CD4-positive, alpha-beta T cell treated with Interleukin-21 for 1 hour (primary cell): ENCODE measurements at places on chromosomes 7 and 10.

DNA sequence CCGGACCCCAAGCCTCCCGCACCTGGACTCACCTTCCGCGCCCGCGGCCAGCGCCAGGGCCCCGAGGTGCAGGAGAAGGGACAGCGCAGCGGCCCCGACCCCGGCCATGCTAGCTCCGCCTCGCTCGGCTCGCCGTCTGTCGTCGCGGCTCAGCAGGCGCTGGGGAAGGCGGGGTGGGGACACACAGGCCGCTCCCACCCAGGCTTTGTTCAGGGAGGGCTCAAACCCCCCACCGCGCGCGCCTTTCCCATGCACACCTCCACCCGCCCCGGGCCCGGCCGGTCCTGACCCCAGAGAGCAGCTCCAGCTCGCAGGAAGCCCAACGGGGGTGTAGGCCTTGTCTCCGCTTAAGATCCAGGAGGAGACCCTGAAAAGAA lies at the start of gene KCP:
KCP (minus strand) TSS at position 141 of the 377 bp plus-strand sequence; CDS start at position 108, 33 bp downstream.
- no peak for DNase-seq

- DNase-seq, result peak; percentile 55
Observed at GRCh38 chr7:152336754-152337368, 98.9 kb downstream of the KMT2C start.

DNA sequence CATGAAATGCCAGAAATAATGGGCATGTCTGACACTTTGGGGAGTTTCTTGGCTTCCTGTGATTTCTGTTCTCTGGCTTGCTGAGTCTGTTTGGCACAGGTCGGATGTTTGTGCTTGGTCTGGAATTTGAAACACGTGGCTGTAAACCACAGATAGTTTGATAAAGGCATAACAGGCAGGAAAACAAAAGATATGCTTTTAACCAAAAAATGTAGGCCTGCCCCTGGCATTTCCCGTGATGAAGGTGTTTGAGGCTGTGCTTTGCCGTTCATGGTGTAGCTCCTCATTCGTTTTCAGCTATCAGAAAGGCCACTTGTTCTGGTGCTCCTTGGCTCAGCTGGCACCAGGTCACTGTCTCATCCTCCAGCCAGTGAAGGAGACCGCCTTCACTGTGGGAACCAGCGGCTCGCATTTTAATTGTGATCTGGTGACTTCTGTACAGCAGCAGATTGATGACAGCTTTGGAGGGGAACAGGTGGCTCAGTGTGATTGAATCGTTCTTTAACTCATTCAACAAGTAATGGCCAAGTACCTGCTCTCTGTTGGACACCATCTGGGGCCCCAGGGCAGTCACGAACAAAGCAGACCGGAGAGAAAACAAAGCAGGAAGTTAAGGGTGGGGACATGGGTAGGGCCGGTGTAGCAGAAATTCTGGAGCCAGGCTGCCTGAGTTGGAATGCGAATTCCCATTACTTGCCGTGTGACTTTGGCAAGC lies 111.5 kb downstream of the CCNY start:
- DNase-seq, result peak; percentile 51

GRCh38 chr7:104800307-104800706 lies 213.7 kb upstream of the KMT2E start:
- no peak for DNase-seq

GRCh38 chr7:33632840-33633525 lies 272.4 kb upstream of the BMPER start:
- no peak for DNase-seq
